Activated CD8-positive, alpha-beta memory T cell treated with anti-CD3 and anti-CD28 coated beads for 24 hours (primary cell): ENCODE measurements at places on chromosomes 13 and 19.

GRCh38 chr19:10555610-10555973 is 10.2 kb downstream of the KRI1 start:
- no peak for DNase-seq

GRCh38 chr19:5424192-5424973 is 30.8 kb upstream of the ZNRF4 start:
- no peak for DNase-seq

DNA sequence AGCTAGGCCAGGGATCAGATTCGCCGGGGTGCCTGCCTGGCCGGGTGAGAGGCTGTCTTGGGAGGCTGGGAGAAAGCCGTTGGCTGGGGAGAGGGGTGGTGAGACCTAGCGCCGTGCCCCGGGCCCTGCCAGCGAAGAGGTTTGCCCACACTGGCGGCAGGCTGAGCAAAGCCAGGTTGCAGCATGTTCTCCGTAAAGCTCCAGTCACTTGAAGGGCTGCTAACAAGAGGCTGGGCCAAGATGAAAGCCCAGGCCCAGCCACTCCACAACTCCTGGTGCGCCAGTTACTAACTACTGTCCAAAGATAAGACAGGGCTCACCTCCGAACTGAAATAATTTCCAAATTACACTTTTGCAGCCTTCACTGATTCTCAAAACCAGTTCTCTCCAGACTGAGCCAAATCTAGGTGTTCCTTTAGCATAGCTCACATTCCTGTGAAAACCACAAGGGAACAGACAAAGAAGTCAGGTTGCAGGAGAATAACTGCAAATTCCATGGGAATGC is 16.3 kb downstream of the ELAVL1 start:
- DNase-seq = no peak

- DNase-seq = no peak
These were observed 807.1 kb downstream of the DIAPH3 start for GRCh38 chr13:59356607-59357006.

DNA sequence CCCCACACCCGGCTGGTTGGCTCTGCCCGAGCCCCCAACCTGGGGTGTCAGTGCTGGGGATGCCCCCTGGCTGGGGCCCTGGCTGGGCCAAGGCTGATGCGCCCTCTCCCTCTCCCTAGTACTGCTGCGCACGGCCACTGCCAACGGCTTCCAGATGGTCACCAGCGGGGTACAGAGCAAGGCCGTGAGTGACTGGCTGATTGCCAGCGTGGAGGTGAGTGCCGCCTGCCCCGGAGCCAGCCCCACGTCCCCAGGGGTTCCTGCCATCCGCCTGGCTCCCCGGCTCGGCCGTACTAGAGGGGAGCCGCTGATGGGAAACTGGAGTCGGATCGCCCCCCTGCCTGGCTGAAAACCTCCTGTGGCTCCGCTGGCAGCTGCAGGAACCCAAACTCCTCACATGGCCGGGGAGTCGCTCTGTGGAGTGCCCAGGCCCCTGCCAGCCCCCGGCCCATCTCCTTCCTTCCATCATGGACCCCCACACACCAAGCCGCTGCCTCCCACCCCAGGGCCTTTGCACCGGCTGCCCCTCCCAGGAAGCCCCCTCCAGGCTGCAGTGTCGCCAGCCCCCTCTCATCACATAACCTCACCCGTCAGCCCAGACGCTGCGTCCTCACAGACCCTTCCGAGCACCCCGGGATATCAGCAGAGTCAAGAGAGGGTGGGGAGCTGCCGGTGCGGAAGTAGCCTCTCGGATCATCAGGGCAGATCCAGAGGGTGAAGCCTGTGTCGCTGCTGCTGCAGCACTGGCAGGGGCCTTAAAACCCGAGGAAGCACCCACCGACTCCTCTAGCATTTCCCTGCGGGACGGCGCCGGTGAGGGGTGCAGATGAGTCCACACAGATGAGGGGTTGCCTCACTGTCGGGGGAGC is 10.6 kb downstream of the NCLN start:
- DNase-seq = no peak

GRCh38 chr19:56309511-56310185 is 5.0 kb downstream of the ZSCAN5A start:
- peak; percentile 75 for DNase-seq

GRCh38 chr13:73370066-73370465 is 311.3 kb downstream of the KLF5 start:
- DNase-seq = no peak

DNA sequence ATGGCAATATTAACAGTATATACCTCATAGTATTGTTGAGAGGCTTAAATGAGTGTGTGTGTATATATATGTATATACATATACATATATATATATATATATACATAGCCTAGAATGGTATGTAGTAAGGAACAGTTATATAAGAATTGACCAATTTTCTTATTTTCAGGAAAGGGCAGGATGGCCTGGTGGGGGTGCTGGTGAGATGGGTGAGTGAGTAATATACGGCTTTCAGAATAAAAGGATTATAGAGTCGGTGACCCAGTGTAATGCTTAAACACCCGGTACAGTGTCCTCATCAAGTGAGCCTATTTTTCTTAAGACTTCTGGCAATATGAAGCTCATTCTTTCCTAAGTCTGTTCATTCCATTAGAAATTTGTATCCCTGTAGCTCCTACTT is 11.7 kb upstream of the FAM216B start:
- DNase-seq = no peak

DNA sequence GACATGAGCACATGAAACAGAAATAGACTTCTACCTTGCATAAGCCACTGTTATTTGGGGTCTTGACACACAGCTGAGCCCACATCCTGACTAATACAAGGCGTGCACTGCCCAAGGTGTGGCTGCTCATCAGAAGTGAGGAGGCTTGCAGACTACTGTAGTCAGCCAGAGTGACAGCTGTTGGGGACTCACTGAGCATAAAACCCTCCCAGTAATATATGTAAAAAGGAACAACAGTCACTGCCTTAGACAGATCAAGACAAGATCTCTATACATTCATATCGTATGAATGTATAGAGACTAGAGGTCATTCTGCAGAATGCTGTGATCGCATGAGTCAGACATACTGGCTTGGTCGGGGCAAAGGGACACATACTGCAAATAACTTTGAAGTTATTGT is 4.1 kb upstream of the C1QTNF9B start:
- no peak for DNase-seq
